ENCODE measurements at places on chromosomes 7 and 10.
A peak's percentile ranks its signal among the peaks of the same experiment; 100 is the strongest.

- DNase-seq = no peak
Observed at GRCh38 chr7:142569851-142570250, 179.4 kb upstream of the PRSS1 start.

- peak; percentile 59 for DNase-seq
Observed at GRCh38 chr10:44516891-44517290, 132.0 kb upstream of the CXCL12 start.

DNA sequence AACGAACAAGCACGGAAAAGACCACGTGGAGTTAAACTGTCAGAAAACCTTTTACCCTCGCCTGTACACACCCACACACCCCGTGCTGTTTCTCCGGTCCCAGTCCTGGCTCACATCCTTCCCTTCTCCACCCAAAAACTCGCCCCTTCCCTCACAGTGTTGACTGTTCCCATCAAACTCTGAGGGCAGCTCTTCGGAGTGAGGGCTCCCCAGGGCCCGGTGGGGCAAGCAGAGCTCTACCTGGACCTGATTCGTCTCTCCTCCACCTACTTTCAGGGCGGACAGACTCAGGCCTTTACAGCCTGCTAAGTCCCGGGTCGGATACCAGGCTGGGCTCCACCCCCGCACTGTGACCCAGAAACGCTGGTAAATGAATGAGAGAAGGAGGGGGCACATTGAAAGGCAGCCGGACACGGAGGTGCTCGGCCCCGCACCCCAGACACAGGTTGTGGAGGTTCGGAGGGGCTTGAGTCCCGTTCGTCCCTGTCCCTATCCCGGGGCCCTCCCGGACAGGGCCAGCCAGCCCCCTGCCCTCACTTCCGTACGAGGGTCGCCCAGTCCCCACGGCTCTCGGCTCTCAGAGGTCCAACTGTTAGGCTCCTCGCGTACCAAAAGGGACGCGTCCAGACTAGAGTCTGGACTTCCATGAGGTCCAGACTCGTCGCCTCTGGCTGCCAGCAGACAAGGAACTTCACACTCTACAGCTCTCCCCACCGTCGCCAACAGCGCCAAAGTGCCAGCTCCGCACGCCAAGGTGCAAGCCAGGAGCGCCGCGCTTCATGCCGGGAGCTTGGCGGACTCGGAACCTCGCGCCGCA lies 31.7 kb upstream of the ASL start:
- DNase-seq = peak; percentile 56

DNA sequence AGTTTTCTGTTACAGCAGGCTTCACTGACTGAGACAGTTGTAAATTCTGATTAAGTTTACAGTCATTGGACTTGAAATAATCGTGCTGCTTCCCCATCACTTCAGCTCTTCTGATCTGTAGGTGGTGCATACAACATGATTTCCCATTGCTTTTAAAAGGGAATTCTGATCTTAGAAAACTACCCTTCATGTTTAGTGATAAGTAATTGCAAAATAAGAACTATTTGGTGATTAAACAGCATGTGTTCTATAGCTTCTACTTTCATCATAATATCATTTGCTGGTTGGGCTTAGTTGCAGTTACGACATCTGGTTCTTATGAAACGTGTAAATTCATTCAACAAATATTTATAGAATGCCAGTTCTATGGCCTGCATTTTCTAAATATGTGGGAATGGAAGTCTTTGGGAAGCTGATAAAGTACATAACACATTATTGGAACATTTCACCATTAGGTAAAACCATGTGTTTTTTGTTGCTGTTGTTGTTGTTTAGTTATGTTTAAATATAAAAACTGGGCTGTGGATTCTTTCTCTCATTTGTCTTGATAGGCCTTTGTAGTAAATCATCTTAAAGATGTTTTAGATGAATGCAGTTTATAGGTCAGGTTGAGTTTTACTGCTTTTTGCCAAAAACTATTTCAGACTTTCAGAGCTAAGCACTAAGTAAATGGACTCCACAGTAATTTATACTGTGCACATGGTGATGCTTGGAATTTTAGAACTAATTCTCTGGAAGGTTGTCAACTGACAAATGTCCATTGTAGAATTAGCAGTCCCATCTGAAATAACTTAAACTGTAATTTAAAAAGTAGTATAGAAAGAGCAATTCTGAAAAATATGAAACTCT lies 13.1 kb downstream of the GNAI1 start:
- DNase-seq = peak; percentile 62
